ENCODE measurements at places on chromosomes 5 and 9. TPM values are rescaled to one million over a fixed set of nuclear protein-coding genes. Genes with fewer than 3 reads are reported as not detected.

DNA sequence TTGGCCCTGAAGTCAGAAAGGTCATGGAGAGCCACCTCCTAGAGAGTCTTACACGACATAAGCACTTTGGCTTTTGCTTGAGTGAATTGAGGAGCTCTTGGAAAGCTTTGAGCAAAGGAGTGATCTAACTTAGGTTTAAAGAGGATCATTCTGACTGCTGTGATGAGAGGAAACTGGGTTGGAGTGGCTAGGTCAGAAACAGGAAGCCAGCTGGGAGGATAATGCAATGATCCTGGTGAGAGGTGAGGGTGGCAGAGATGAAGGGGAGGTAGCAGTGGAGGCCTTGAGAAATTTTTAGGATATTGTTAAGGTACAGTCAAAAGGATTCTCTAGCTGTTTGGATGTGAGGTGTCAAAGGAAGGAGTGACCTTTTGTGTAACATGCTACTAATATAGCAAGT, 32.2 kb upstream of the ROPN1L start:
- peaks cover 20% of the 10 kb centered on the region for H3K36me3 ChIP-seq
- no peaks in the 10 kb centered on the region for H3K4me1 ChIP-seq
- H3K27ac ChIP-seq = no peak overlapping the region
- no peak for DNase-seq

DNA sequence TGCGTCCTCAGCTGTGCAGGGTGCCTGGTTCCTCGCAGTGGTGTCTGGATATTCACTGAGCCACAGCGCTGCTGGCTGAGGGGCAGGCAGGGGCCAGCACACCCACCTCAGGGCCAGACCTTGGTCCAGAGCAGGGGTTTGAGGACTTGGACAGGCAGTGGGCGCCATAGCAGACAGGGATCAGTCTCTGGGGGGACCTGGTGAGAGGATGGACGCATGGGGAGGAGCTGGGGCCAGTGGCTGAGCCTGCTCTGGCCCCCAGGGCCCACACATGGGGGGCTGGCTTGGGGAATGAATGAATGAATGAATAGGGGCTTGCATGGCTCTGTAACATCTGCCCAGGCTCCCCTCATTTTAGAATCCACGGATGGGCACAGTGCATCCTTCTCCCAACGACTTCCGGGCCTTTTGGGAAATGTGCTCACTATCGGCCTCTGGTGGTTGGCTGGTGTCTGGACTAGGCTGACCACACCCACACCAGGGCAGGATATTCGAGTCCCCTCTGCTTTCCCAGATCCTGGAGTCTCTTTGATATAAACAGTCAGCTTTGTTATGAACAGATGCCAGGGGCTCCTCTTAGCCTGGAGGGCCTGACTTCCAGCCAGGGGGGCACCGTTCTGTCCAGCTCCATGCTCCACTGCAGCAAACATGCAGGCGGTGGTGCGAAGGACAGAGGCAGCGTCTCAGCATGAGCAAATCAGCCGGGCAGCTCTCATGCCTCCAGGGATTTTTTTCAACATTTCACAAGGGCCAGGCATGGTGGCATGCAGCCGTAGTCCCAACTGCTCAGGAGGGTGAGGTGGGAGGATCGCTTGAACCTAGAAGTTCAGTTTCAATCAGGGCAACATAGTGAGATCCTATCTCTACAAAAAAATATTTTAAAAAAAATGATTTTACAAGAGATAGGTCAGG, 62.6 kb downstream of the NEK6 start:
- peaks cover 43% of the 10 kb centered on the region for H3K36me3 ChIP-seq
- H3K4me1 ChIP-seq = peaks cover 9% of the 10 kb centered on the region
- no peak overlapping the region for H3K4me3 ChIP-seq
- H3K27me3 ChIP-seq = no peaks in the 10 kb centered on the region
- no peak overlapping the region for H3K27ac ChIP-seq

GRCh38 chr5:152124409-152125041, 199.9 kb upstream of the GLRA1 start:
- no peaks in the 10 kb centered on the region for H3K4me1 ChIP-seq
- no peaks in the 10 kb centered on the region for H3K36me3 ChIP-seq
- H3K27me3 ChIP-seq = no peaks in the 10 kb centered on the region

DNA sequence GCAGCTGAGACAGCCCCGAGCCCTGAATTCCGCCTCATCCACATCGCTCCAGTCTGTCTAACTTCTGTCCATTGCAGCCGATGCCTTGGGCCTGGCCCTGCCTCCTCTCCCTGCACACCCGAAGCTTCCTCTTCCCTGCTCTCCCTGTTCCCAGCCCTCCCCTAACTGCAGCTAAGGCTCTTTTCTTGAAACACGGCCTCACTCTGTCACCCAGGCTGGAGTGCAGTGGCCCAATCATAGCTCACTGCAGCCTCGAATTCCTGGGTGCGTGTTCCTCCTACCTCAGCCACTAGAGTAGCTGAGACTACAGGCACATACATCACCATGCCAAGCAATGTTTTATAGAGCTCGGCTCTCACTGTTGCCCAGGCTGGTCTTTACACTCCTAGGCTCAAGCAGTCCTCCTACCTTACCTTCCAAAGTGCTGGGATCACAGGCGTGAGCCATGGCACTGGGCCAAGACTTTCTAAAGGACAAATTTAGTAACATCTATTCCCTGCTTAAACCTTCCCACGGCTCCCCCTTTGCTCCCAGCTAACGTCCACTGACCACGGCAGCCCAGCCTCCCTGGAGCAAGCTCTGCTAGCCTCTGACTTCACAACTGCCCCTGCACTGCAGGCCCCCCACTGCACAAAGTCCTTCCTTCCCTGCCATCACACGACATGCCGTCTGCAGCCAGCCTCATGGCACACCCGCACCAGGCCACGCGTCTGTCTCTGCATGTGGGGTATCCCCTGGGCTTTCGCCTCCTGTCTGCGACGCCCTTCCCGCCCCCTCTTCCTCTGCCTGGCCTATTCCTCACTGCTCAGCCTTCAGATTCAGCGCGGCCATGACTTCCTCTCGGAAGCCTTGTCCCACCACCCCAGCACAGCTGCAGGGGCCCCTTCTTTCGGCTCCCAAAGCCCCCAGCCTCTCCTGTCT, 28.6 kb downstream of the LAMC3 start:
- no peaks in the 10 kb centered on the region for H3K36me3 ChIP-seq
- H3K27me3 ChIP-seq = peaks cover 2% of the 10 kb centered on the region
- H3K27ac ChIP-seq = no peak overlapping the region
- no peak for DNase-seq

- no peak for DNase-seq
- H3K27ac ChIP-seq = no peak overlapping the region
- no peaks in the 10 kb centered on the region for H3K27me3 ChIP-seq
- H3K36me3 ChIP-seq = no peaks in the 10 kb centered on the region
- no peak overlapping the region for H3K4me3 ChIP-seq
Observed at GRCh38 chr5:124477577-124477976, 268.9 kb downstream of the ZNF608 start.

Gene C5orf58
- not detected for polyA plus RNA-seq

Gene IL5
- not detected for polyA plus RNA-seq

Gene ZNF608
- 10.6 TPM for polyA plus RNA-seq
